ENCODE measurements at places on chromosomes 3 and 15.
A peak's percentile ranks its signal among the peaks of the same experiment; 100 is the strongest.

DNA sequence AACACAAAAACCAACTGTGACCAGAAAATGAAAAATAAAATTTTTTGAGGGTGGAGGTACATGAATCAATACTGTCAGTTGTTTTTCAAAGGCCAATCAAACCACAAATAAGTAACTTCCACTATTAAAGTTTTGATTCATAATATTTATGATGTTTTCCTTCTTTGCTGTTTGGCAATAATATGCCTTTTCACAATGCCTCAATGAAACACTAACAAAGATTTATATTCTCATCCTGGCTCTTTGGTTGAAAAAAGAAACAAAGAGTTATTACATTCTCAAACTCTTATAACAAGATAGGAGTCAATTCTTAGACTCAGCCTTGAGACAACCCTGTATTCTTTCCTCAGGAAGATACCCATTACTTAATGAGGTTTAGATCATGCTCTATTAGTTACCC is 63.1 kb downstream of the C3orf70 start:
- DNase-seq = no peak

DNA sequence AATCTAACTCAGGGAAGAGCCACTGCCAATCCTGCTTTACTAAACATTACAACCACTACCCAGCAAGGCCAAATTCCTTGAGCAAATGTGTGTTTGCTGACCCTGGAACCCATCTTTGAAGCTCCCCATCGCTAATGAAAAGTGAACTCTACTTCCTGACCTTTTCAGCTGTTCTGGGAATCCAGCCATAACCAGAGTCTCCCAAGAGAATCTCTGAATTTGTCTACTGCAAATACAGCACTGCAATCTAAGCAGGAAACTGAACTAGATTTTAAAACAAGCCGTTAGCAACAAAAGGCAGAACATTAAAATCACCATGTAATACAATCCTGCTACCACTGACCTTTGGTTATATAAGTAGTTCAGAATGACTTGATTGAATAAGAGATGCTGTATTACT is 309.2 kb downstream of the MAGI1 start:
- no peak for DNase-seq

- no peak for DNase-seq
Observed at GRCh38 chr3:101478980-101479379, 34.0 kb downstream of the SENP7 start.

GRCh38 chr3:195900436-195901355 is 7.7 kb downstream of the TNK2 start:
- DNase-seq = peak; percentile 17

DNA sequence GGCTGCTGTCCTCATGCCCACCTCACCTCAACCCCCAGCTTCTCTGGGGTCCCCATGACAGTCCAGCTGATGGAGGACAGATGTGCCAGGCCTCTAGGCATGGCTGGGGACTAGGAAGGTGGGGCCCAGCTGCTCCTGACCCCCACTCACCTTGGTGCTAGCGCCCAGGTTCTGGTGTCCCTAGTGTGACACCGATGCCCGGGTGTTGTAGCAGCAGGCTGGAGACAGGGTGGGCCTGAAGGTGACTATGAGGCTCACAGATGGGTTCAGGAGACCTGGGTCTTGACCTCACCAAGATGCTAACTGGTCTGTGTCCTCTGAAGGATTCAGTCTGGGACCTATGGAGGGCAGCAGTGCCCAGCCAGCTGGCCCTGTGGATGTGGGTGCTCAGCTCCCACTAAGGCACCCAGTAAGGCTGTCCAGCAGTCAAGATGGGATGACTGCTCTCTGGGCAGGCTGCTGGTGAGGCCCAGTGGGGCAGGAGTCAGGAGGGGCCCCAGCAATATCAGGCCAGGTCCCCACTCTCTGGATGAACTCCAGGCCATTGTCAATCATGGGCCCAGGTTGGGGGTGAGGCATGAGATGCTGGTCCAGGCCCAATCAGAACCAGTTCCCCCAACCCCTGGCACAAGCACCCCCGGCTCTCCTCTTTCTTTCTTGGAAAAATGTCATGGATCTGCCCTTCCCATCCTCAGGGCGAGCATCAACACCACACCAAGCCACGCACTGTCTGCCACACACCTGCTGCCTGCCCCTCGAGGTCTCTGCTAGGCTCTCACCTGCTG is 33.0 kb downstream of the ALDH1L1 start:
- no peak for DNase-seq

Measured in activated naive CD4-positive, alpha-beta T cell (primary cell).